Stimulated activated CD8-positive, alpha-beta memory T cell treated with anti-CD3 and anti-CD28 coated beads, Interleukin-4, amount 100 ng/mL, for 1 hour (primary cell): ENCODE measurements at places on chromosomes 3 and 15.

GRCh38 chr3:110955301-110955880, 116.2 kb upstream of the NECTIN3 start:
- no peak for DNase-seq

DNA sequence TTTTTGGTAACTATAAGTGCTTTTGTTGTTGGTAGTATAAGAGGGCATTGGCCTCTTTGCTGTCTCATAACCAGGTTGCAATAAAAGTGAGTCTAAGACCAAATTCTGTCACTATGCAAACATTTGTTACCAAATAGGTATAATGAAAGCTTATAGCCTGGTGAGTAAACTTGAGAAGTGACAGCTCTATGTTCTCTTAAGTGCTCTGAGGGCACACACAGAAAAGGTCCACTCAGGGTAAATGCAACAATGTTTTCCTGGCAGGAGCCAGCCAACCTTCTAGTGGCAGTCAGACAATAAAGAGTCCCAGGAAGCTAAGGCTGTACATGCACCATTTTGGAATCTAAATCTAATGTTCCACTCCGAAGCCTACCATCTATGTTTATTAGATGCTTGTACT, 262.1 kb upstream of the TGFBR2 start:
- DNase-seq, result no peak

- peak; percentile 28 for DNase-seq
Measured at GRCh38 chr15:65318870-65319356, 14.4 kb downstream of the RNU5B-1 start.

- DNase-seq, result no peak
Measured at GRCh38 chr3:197338586-197338985, 40.2 kb upstream of the DLG1 start.

DNA sequence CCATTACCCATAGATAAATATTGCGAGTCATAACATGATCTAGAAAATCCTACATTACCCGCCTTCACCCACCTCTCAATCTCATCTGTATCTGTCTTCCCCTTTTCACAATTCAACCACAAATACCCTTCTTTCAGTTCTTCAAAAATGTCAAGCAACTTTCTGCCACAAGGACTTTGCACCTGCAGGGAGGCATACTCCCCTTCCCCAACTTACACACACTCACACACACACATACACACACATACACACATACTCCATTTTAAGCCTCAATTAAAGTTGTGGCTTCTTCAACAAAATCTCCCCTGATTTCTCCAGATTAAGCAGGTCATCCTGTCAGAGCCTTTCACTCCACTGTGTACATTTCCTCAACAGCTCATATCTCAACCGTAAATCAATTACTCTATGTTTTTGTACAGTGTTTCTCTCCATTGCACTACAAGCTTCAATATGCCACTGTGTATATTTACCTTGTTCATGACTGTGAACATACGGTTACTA, 33.1 kb upstream of the CCDC50 start:
- no peak for DNase-seq

DNA sequence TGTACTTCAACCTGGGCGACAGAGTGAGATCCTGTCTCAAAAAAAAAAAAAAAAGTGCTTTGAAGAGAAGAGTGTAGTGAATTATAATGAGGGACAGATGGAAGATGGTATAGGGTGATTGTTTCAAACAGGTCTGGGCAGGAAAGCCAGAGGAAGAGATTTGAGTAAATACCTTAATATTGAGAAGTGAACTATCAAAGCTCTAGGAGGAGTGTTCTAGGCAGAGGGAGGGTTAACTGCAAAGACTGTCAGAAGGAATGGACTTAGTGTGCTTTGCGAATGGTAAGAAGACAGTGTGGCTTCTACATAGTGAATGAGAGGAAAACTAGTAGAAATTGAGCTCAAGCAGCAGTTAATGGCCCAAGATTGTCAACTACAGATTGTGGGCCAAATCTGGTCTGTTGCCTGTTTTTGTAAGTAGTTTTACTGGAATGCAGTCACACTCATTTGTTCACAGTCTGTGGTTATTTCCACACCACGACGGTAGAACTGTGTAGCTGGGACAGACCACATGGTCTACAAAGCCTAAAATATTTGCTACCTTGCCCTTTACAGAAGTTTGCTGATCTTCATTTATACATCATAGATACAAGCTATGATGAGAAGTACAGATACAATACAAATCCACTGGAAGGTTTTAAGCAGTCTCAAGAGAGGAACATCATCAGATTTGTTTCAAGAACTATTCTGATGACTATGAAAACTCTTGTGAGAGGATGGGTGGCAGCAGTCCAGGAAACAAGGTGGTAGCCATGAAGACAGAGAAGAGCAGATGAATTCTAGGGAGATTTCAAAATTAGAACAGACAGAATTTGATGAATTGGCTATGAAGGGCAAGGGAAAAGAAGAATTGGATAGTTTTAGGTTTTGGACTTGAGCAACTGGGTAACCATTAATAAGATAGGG, 16.5 kb upstream of the USP50 start:
- no peak for DNase-seq

GRCh38 chr15:94259121-94259751, 27.9 kb downstream of the MCTP2 start:
- DNase-seq, result no peak

DNA sequence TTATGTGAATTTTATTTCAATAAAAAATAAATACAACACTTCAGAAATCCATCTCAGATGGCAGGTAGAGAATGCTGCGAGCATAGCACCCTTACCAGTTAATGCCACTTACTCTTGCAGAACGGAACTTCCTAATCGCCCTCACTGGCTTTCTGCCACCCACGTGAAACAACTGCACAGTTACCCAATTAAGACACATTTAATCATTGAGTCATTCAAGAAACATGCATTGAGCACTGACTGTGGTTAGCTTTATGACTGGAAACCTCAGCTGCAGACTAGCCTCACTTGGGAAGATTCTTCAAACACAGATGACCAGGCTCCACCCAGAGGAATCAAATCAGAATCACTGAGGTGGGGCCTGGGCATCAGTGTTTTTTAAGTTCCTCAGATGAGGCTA, 5.6 kb upstream of the MFGE8 start:
- no peak for DNase-seq

GRCh38 chr15:32833379-32833821, 115.6 kb downstream of the GREM1 start:
- DNase-seq, result no peak

DNA sequence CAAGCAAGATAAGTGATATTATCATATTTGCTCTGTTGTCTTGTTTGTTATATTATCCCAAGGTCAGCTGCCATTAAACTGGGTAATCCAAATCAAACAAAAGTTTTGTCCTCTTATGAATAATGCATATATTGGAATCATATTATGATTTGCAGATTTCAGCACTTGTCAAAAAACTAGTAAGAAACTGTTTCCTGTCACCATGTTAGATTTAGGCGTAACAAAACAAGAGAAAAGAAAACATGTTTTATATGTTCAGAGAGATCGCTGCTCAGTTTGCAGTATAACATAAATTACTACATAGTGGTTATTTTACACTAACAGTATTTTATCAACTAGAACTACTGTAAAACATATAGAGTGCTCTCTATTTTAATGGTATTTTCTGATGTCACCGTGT, 123.4 kb upstream of the ICE2 start:
- no peak for DNase-seq

DNA sequence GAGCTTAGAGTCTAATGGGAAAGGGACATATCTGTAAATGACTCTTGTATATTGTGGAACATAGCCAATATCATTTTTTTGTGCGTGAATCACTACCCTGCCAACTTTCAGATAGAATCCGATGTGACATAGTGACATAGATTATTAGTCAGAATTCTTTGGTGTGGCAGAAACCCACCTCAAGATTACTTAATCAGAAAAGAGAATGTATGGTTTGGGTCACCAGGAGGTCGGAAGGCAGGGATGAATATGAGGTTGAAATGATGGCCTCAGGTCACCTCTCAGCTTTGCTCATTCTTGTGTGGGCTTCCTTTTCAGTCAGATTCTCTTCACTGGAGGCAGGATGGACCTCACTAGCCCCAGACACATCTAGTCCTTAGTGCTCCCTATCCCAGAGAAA, 41.4 kb downstream of the SNAPC5 start:
- DNase-seq, result no peak

DNA sequence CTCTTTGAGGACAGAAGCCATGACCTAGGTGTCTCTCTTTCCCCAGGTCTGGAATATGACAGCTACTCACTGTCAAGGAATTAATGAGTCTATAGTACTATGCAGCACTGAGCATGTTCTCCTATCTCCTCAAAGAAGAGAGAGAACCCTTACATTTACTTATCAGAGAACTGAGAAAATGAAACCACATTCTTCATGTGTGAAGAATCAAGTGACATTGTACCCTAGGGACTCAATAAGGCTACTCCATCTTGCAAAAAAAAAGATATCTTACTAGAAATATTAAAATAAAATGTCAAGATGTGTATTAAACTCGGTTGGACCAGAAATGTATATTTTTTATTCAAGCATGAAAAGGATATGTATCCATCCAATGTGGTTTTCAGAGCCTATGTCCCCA, 133.2 kb upstream of the COL8A1 start:
- no peak for DNase-seq

DNA sequence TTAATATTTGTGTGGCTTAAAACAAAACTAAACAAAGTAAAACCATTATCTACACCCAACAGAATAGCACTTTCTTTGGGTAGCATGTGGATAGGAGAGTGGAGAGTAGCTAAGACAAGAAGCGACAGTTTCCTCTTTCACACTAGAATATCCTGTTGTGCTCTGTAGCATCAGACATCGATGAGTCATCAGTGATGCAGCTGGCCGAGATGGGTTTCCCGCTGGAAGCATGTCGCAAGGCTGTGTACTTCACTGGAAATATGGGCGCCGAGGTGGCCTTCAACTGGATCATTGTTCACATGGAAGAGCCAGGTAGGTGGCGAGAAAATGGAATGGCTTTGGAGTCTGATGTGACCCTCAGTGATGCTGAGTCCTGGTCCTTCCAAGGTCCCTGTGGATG, 108.1 kb downstream of the USP13 start:
- no peak for DNase-seq

- no peak for DNase-seq
Measured at GRCh38 chr15:33398555-33398954, 87.8 kb downstream of the RYR3 start.

- DNase-seq, result no peak
Measured at GRCh38 chr3:158085931-158086330, 20.3 kb downstream of the SHOX2 start.

- DNase-seq, result no peak
Measured at GRCh38 chr15:42363487-42363886, 4.2 kb downstream of the CAPN3 start.

DNA sequence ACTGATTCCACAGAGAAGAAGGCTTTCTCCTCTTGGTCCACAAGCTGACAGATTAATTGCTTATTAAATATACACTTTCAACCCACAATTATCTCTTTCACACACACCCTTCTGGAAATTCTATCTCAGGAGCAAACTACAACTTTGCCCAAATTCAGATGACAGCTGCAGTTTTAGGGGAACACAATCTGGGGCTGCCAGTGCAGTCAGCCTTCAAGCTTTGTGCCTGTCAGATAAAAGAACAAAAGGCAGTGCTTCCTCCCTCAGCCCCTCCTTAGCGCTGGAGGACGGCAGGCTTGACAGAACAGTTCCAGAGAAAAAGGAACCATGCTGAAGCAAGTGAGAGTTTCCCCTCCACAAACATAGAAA, 99.6 kb downstream of the TMCC1 start:
- DNase-seq, result no peak

DNA sequence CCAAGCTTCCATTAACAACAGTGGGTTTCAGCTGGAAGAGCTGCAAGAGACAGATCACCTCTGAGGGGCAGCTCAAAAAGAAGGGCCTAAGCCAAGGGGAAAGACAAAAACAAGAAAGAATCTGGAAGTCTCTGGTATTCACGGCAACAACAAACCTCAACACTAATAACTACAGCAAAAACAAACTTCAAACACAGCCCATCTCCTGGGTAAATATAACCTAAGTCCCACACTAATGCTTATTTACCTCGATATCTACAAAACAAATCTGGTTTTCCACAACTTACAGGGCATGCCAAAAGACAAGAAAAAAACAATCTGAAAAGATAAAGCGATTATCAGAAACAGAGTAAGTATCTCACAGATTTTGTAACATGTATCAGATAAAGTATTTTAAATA, 29.7 kb downstream of the TOP2B start:
- DNase-seq, result no peak

DNA sequence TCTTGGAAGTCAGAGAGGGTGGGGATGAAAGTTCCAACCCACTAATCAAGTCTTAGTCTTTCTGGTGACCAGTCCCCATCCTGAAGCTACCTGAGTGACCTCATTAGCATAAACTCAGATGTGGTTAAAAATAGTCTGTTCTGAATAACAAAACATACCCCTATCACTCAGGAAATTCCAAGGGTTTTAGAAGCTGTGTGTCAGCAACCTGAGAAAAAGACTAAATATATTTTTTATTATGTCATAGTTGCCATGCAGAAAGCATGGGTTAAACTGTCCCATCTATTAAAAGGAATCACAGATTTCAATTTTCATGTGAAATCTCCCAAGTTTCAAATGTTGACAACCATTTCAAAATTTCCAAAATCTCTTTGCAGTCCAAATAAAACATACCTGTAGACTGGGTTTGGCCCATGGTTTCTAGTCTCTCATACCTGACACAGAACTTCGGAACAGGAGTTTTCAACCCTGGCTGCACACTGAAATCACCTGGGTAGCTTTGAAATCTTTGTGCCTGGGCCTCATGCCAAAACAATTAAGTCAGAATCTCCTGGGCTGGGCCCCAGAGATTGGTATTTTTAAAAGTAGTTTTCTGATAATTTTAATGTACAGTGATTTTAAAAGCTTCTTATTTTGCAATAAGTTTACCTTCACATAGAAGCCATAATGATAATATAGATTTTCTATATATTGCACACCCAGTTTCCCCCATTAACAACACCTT, 476.3 kb downstream of the RBMS3 start:
- DNase-seq, result no peak

GRCh38 chr3:23944007-23944783, 891 bp upstream of the NR1D2 start:
- DNase-seq, result no peak

GRCh38 chr3:12342151-12342550, 53.3 kb downstream of the PPARG start:
- no peak for DNase-seq

DNA sequence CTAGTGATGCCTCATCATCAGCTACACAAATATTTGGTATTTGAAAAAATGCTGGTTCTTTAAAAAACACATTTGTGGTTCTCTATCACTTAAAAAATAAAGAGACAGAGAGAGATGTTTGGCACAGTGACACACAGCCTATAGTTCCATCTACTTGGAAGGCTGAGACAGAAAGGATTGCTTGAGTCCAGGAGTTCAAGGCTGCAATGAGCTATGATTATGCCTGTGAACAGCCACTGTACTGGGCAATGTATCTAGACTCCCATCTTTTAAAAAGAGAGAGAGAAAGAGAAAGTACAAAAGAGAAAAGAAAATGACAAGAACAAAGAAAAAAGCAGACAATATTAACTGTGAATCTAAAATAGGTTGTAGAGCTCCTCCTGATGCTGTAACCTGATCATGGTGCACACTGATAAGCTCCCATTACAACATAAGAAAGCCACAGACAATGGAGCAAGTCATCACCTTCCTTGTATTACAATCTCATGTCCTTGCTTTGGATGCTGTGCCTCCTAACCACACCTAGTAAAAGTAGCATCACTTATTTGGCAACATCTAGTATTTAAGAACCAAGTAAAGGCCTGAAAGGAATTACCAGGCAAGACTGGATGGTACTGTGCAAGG, 31.7 kb upstream of the MAP4 start:
- DNase-seq, result no peak
